ENCODE measurements at places on chromosomes 13 and 19. TPM values are rescaled to one million over a fixed set of nuclear protein-coding genes. Genes with fewer than 3 reads are reported as not detected.

GRCh38 chr13:36979361-36980050, 19.6 kb downstream of the ALG5 start:
- DNase-seq, result peak; percentile 31

- peak; percentile 70 for DNase-seq
These were observed 17.7 kb downstream of the NFIX start for GRCh38 chr19:13012690-13013608.

GAS6 gene
- 287 TPM for total RNA-seq

DNA sequence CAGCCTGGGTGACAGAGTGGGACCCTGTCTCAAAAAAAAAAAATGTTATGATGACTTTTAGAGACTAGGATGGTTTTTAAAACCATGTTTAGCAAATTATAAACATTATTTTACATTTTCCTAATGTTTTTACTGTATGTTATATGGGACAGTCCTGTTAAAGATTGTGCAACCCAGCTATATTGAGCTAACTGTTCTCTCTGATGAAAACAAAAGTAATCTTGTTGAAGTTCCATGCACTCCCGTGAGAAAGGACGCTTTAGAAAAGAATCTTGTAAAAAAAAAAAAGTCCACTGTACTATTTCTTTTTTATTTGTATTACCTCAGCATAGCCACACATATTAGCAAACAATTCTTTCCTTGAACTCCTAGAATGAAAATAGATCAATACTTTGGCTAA, 451.2 kb downstream of the DCT start:
- DNase-seq, result no peak

DNA sequence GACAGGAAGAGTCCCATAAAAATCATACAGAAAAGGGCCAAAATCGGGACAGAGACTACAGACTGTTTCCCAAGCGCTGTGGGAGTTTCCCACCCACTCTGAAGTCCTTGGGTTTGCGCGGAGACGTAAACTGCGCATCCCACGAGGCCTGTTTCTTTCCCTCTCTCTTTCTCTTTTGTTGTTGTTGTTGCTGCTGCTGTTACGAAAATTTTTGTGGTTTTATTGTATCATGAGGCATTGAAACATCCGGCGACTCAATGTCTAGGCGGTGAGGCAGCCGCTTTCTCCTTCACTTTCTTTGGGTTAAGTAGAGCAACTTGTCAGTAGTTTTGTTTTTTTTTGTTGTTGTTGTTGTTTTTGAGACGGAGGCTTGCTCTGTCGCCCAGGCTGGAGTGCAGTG, 1.6 kb upstream of the PPP1R12C start:
- DNase-seq, result no peak

RASAL3 gene
- 0.14 TPM for total RNA-seq

GRCh38 chr19:12990431-12990830, 4.8 kb upstream of the NFIX start:
- DNase-seq, result no peak

DNA sequence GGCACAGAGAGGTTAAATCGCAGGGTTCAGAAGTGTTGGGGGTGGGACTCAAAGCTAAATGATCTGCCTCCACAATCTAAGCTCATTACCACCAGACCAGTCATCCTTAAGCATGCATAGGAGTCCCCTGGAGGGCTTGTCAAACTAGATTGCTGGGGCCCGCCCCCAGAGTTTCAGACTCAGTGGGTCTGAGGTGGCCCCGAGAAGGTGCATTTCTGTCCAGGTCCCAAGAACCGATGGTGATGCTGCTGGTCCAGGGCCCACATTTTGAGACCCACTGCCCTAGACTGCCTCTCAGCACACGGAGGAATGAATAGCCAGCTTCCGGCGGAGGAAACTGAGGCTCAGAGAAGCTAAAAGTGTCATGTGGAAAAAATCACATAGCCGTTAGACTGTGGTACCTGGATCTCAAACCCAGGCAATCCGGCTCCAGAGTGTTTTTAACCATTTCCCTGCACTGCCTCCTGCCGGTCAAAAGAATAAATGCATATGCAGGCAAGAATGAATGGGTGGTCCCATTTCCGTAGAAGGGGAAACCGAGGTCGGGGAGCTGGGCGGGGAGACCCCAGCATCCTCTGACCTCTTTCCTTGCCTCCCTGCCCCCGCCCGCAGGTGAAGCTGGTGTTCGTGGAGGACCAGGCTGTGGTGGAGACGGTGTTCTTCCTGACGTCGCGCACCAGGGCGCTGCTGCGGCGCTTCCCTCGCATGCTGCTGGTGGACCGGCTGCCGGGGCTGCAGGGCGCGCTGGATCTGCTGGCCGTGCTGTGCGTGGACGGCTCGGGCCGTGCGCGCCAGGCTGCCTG, 23.8 kb downstream of the ZSWIM9 start:
- no peak for DNase-seq

GRCh38 chr13:42331009-42331408, 59.1 kb downstream of the AKAP11 start:
- no peak for DNase-seq

DNA sequence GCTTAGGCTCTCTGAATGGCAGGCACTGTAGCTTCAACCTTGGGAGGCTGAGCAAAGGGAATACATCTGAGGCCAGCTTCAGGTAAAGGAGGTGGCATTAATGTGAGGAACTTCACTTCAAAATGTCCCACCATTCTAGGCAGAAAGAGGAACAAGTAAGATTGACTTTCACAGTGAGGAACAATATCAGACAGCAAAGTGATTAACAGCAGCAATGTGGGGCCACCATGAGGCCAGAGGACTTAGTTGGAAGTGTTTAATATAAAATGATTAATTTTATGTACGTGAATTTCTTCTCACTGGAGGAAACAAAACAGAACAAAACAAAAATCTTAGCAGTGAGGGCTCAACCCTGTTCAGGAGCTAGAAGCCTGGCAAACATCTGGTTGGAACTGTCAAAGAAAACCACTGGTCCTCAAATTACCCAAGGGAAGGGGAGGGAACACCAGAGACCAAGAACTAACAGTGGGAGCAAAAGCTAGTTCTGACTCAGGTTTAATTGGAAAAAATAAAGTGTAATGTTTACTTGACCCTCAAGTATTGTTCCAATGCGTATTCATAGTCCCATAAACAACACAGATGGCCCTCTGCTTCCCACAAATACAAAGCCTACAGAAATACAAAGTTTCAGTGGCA, 43.9 kb upstream of the FRY start:
- no peak for DNase-seq

- DNase-seq, result no peak
These were observed 1.4 kb downstream of the KCTD12 start for GRCh38 chr13:76884907-76885202.

ZNF729 gene
- not detected for total RNA-seq

DNA sequence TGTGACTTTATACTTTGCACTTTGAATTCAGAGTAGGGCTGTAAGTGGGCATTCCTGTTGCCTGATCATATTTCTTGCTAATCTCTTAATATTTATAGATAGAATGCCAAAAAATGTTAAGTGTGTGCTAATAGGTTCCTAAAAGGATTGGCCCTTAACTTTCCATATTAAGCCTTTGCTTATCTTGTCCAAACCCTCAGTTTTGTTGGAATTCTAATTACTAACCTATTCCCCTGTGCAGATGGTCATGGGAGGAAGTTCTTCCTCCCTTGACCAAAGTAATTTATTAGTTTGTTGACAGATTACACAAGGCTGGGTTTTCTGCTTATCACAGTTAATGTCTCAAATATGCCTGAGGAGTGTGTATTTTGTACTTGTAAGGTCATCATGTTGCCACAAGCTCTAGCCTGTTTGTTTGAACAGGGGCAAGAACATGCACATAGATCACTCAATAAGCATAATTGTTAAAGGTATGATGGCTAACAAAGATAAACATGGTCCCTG, 541.1 kb upstream of the SPRY2 start:
- DNase-seq, result no peak

- no peak for DNase-seq
These were observed 29.4 kb downstream of the RFXAP start for GRCh38 chr13:36848199-36848982.

GRCh38 chr19:54560881-54561385, 12.7 kb upstream of the LILRA2 start:
- DNase-seq, result no peak

Data from astrocyte (in vitro differentiated cells and primary cell).